Left ventricle myocardium superior (tissue), 1 donor: ENCODE measurements at places on chromosomes 4 and X. TPM values are rescaled to one million over a fixed set of nuclear protein-coding genes. Genes with fewer than 3 reads are reported as not detected.

GRCh38 chr4:84971319-84971932, 4.9 kb upstream of the WDFY3 start:
- DNase-seq: no peak

The NXF3 gene
- total RNA-seq: 0.20 TPM

- no peak for DNase-seq
Measured at GRCh38 chr4:118589471-118590055, 95.6 kb upstream of the METTL14 start.

DNA sequence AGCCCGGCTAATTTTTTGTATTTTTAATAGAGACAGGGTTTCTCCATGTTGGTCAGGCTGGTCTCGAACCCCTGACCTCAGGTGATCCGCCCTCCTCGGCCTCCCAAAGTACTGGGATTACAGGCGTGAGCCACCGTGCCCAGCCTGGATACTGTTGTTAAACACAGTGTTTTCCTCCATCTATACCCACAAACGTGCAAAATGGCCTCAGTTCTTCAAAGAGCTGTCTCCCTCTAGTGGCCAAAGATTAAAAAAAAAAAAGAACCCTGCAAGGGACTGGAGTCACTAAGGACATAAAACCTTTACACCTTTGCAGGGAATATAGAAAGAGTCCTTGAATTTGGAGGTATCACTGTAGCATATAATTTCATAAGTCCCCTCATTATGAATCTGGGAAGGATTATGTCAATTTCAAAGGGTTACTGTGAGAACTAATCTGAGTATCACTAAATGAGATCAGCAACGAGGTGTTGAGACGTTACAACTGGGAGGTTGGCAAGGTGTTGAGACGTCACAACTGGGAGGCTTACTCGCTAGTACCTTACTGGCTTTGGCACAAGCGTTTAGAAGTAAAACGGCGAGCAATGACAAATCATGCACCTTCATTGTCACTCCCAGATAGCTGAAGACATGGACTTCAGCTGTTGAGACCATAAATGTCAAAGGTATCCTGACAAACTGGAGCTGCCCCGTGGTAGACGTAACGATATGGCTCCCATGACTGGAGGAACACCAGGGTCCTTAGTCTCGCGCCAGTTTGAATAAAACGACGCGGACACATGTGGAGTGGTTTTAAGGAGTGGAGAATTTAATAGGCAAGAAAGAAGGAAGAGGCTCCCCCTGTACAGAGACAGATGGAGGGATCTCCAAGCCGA, 33.4 kb upstream of the ENPP6 start:
- no peak for DNase-seq

DNA sequence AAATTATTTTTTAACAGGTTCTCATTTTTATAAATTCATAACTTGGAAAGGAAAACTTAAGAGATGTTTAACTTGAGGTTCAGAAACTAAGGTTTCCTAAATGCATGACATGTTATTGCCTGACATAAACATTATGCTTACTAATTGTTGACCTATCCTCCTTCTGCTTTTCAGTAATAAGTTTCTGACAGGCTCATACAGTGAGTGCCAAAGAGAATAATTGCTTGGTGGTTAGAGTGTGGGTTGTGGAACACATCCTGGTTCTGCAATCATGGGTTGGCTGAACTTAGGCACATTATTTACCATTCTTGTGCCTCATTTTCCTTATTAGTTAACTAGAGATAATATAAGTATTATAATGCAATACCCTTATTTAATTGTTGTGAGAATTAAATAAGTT, 56.5 kb downstream of the BMPR1B start:
- no peak for DNase-seq

The IL13RA1 gene
- 17.2 TPM for total RNA-seq
